ENCODE measurements at places on chromosomes 1 and 21. TPM values are rescaled to one million over a fixed set of nuclear protein-coding genes. Genes with fewer than 3 reads are reported as not detected.

The RGS18 gene
- not detected for total RNA-seq

The TTC34 gene
- total RNA-seq = 0.12 TPM

The RGSL1 gene
- total RNA-seq = not detected

The TSPAN2 gene
- total RNA-seq = not detected

The UFC1 gene
- total RNA-seq = 180 TPM

The TAS1R3 gene
- total RNA-seq = 0.15 TPM

The CEP104 gene
- 11.5 TPM for total RNA-seq

The TNFRSF14 gene
- 8.2 TPM for total RNA-seq

The HSPA13 gene
- total RNA-seq = 57.8 TPM

The KCNJ9 gene
- under 0.01 TPM for total RNA-seq

The GJC2 gene
- total RNA-seq = 4.1 TPM

The AKNAD1 gene
- not detected for total RNA-seq

The LCA5L gene
- 0.35 TPM for total RNA-seq

The KIF2C gene
- 1.8 TPM for total RNA-seq

The SLC1A7 gene
- total RNA-seq = 0.23 TPM

The MPL gene
- total RNA-seq = not detected

The CA6 gene
- total RNA-seq = not detected

The LYPD8 gene
- 0.35 TPM for total RNA-seq

The C1orf226 gene
- total RNA-seq = not detected

The CNTN2 gene
- total RNA-seq = not detected

The GJA9 gene
- total RNA-seq = 0.12 TPM

The SPRR2F gene
- total RNA-seq = not detected

The FCGR2B gene
- not detected for total RNA-seq

The HCRTR1 gene
- not detected for total RNA-seq

The TCHHL1 gene
- total RNA-seq = not detected

The WNT2B gene
- total RNA-seq = 1.2 TPM

The MROH7 gene
- total RNA-seq = 0.15 TPM

The ZNF648 gene
- not detected for total RNA-seq

The BTBD8 gene
- 5.1 TPM for total RNA-seq

The TMIGD3 gene
- total RNA-seq = not detected

The KCNN3 gene
- total RNA-seq = not detected

The CD52 gene
- not detected for total RNA-seq

The BGLAP gene
- total RNA-seq = 0.23 TPM

The DNALI1 gene
- total RNA-seq = 3.2 TPM

The OR6N1 gene
- not detected for total RNA-seq

The LCE2C gene
- total RNA-seq = not detected

The MEGF6 gene
- total RNA-seq = 248 TPM

The ZBED6 gene
- 2.7 TPM for total RNA-seq

The LRRC7 gene
- not detected for total RNA-seq

The ANKRD34A gene
- total RNA-seq = 0.15 TPM

The GJB3 gene
- 0.75 TPM for total RNA-seq

The SH2D1B gene
- not detected for total RNA-seq

The TAF13 gene
- total RNA-seq = 105 TPM

The CRABP2 gene
- 87.6 TPM for total RNA-seq

The TMEM63A gene
- total RNA-seq = 19.3 TPM

The NTRK1 gene
- total RNA-seq = 0.08 TPM

The RAP1GAP gene
- 0.23 TPM for total RNA-seq

The L1TD1 gene
- total RNA-seq = not detected

The FNDC5 gene
- 2.0 TPM for total RNA-seq

The BLACAT1 gene
- total RNA-seq = not detected

The KRTAP13-2 gene
- not detected for total RNA-seq

The GBP2 gene
- total RNA-seq = 14.9 TPM

The SIK1 gene
- 0.12 TPM for total RNA-seq

The UBE2U gene
- total RNA-seq = not detected
